ENCODE measurements at places on chromosomes 2 and 18. TPM values are rescaled to one million over a fixed set of nuclear protein-coding genes. Genes with fewer than 3 reads are reported as not detected.

GRCh38 chr2:235539773-235540172 lies 45.9 kb downstream of the AGAP1 start:
- no peak for DNase-seq

- DNase-seq = no peak
Measured at GRCh38 chr2:52343706-52344266, 1311.9 kb upstream of the NRXN1 start.

DNA sequence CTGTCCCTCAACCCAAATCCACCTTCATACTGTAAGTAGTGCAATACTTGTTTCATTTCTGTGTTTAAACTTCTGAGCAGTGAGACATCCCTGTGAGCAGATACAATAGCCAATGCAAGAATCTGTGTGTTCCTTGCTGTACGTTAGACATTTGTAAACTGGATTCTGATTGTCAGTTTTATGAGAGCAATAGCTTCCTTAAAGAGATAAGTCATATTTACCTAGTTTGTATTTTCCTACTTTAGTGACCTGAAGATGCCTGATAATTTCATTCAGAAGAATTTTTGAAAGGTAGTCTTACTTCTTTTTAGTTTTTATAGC lies 90.7 kb downstream of the DPP4 start:
- DNase-seq = no peak

DNA sequence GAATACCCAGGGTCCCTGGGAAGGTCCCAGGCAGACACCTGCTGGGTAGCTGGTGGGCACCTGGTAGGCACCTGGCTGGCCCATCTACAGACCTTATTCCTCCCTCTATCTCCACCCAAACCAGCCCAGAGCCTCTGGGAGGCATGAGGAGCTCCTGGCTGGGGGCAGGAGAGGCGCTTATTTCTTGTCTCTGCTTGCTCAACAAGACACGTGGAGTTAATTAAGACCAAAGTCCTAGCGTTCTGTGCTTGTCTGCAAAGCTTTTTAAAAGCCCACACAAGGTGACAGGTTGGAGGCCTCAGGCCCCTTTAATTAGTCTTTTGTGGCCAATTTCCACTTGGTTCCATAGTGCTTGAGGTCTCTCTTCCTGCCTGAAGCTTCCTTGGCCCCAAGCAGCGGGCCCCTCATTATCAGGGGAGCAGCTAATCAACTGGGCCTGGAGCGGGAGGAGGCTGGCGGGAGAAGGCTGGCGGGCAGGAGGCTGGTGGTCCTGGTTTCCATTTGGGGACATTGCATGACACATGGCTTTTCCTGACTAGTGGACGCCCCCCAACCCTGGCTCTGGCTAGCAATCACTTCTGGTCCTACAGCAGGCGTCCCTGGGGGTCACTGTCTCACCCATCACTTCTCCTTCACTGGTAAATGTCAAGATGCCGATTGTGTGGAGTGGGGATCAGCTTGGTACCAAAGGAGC lies 65.4 kb upstream of the HDAC4 start:
- no peak for DNase-seq

DNA sequence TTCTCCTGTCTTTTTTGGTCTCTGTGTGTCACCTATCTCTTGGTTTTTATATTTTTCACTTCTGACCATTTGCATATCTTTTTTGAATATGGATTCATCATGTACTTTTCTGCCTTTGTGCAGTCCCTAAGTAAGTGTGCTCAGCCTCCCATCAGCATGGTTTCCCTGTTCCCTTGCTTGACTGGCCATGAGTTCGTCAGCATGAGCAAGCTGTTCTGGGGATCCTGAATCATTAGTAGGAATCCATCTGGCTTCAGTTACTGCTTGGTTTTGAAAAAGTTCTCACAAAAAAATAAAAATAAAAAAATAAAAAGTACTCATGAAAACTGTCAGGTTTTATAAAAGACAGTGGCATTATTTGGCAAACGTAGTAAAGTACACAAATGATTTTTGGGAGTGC lies 144.1 kb downstream of the NCOA1 start:
- DNase-seq = no peak

DNA sequence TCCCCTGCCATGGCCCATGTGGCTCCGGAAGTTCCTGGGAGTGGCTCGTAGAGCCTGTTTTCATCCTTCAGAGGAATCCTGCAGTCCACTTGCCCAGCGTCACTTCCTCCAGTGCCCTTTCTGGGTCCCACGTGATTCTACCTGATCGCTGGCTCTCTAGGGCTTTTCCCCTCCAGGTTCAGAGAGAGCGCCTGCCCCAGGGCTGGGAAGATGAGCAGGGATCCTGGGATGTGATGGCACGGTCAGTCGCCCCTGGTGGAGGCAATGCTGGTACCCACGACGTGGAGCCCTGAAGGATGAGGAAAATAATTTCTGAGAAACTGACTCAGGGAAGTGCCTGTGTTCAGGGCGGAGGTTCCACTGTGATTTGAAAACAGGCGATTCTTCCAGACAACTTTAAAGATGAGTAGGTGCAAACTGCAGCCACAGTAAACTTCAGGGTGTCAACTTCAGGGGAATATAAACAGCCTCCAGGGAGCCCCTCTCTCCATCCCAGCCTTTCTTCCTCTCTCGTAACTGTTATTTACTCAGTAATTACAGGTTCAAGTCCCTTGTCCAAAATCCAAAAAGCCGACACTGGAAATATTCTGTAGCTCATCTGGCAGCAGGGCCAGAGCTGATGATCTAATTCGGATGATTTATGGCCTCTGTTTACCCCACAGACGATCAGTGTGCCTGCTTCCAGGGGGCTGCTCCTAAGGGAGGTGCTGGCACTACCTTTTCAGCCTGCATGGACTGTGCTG lies 105.9 kb downstream of the AGAP1 start:
- no peak for DNase-seq

DNA sequence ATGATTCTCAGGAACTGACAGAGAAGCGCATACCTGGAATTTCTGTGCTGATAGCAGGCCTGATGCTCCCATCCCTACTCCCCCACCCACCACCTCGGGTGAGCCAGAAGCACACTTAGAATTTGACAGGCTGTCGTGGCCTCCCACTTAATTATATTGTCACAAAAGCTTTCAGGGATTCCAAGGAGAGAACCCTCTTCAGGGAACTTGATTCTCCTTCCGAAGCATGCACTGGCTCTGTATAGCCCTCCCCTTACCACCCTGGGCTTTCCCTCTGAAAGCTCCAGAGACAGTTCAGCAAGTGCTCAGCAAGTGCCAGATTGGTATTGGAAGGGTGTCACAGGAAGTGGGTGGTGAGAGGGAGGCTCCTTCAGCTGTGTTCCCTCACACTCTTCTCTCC lies 252.5 kb upstream of the SIX2 start:
- no peak for DNase-seq

DNA sequence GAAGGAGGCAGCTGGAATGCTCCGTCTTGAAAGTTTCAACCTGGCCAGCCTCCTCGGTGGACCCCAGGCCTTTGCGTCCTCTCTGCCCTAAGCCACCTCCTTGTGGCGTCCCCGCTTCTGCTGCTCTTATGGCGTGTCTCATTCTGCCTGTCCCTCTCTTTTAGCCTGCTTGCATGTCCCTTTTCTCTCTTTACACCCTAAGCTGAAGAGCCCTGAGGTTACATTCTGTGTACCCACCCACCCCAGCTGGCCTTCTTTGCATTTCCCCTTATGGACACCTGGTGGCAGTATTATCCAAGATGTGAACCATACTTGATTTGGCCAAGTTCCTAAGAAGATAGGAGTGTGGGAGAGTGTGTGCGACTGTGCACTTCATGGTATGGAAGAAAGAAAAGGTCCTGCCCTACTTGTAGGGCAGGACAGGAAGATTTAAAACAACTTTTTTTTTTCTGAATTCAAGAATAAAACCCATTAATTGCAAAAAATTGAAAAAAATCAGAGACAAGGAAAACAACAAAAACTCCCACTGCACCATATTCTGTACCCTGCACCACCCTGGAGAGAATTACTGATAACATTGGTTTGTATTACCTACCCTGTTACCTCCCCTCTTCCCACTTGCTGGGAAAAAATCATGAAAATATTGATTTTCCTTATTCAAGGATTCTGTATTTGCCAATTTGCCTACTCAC lies 77.4 kb downstream of the DYSF start:
- no peak for DNase-seq

TUBA4B gene
- polyA plus RNA-seq = 0.23 TPM

SLC38A11 gene
- polyA plus RNA-seq = 0.64 TPM

ADAM23 gene
- polyA plus RNA-seq = 26.9 TPM

IL37 gene
- 0.43 TPM for polyA plus RNA-seq

C2orf66 gene
- 0.41 TPM for polyA plus RNA-seq

REG1B gene
- polyA plus RNA-seq = 0.68 TPM

SAG gene
- 0.32 TPM for polyA plus RNA-seq

COLEC12 gene
- polyA plus RNA-seq = 6.5 TPM

Measured in thymus (tissue), 14 donors.